ENCODE measurements at places on chromosomes 2 and 18.

DNA sequence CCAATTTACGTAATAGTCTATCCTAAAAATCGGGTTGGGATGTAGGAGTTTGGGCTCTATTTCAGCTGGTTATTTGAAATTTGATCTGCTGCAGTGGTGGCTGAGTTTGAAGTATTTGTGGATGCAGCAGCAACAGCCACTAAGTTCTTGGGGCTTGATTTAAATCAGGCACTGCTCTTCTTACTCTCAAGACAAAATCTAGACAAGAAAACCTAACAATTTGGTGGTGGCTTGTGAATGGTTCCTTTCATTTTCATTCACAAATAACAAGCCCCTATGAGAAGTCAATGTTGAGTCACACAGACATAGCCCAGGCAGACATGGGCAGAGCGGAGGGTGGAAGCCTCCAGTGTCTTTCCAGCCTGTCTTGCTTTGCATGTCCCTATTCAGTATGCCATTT is 199.3 kb downstream of the LTBP1 start:
- no peak for DNase-seq

DNA sequence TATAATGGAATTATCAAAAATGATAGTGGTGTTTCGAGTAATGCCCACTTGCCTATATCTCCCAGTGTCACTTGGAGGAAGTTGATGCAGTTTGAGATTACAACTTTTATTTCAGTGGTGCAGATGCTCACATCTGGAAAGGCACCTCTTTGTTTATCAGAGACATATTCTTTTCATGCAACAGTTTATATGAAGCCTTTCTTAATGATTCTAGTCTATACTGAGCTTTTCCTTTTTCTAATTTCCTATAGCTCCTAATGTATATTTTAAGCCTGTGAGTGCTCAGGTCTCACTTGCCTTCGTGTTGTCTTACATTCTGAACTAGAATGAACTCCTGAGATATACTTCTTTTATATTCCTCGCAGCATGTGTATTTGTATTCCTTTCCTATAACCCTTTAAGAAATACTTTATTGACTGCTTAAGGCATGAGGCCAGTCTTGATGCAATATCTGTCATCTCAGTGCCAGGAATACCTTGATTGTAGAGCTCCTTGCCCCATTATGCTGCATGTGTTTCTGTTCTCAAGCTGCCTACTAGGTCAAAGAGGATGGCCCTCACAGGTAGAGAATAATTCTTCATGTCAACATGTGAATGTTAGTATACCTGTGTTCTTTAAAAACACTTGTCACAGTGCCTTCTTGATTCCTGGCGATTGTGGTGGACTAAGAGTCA is 52.6 kb downstream of the VRK2 start:
- DNase-seq = no peak

DNA sequence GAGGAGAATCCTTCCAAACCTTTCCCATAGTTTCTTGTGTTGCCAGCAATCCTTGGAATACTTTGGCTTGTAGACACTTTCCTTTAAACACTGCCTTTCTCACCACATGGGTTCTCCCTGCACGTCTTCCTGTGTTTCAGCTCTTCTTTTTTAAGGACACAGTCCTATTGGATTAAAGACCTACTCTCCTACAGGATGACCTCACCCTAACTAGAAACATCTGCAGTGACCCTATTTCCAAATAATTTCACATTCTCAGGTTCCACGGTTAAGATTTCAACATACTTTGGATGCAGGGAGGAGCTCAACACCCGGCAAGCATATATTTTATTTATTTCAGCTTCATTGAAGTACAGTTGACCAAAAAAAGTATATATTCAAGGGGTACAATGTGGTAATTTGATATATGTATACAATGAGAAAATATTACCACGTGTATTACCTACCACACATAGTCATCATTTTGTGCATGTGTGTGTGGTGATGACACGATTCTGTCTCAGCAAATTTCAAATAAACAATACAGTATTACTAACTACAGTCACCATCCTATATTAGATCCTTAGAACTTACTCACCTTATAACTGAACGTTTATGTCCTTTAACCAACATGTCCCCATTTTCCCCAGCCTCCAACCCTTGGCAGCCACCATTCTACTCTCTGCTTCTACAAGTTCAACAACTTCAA is 745.0 kb downstream of the CBLN2 start:
- DNase-seq = no peak

DNA sequence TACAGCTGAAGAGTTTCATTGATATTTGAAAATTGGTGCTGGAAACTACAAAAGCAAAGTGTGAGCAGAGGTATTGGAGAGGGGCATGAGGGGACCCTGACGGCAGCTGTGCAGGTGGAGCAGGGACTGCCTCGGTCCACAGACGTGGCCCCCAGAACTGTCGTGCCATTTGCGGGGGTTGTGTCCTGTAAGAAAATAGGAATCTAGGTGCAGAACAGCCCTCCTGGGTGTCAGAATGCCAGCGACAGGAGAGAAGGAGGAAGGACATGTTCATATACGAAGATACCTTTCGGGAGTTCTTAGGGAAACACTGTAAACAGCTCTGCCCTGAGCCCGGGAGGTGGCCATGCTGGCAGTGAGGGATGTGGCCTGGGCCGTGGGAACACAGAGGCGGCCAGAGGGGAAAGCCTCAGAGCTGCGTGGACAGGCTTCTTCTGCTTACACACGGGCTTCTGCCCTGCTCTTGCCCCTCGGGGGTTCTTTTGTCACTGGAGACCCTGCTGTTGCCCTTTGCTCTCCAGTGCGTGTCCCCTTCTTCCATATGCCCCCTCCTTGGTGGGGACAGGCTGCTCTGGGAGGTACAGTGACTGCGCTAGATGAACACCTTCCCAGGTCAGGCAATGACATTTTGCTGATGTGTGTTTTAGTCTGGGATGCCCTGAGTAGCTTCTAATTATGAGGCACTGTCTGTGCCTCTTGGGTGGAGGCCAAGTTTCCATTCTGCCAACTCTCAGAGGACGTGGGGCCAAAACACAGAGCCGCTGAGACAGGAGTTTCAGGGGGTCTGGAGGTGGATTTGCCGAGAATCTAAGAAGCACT is 81.9 kb upstream of the TXNDC2 start:
- DNase-seq = no peak

DNA sequence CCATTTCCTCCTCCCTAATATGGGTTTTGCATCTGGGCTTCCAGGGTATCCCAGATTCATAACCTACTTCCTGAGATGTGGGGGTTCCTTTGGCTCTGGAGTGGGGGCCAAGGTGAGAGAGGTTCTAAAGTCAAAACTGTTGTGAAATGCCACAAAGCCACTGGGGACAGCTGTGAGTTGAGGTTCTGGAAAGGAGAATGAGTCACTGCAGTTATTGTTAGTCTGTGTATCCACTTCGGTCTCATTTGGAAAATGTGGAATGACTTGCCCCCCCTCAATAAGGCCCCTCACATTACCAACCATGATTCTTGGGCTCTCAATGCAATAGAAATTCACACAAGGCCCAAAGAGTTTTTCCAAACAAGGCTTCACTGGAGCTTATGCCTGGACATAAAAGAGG is 51.1 kb upstream of the LGALSL start:
- no peak for DNase-seq

DNA sequence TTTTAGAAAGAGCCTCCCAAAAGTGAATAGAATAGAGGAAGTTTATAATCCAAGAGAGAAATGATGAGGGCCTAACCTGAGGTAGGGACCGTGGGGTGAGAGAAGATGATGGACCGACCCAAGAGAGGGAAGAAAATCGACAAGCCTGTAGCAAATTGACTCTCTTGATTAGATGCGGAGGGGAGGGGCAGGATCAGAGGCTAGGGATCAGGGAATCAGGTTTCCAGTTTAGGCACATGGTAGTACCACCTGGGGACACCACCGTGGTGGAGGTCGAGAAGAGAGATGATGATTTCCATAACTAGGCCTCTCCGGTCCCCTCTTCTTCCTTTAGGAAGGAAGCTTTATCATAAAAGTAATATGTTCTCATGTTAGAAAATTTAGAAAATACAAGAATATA is 108.7 kb upstream of the ALPP start:
- no peak for DNase-seq

GRCh38 chr18:13217971-13218367 is 591 bp upstream of the LDLRAD4 start:
- no peak for DNase-seq

DNA sequence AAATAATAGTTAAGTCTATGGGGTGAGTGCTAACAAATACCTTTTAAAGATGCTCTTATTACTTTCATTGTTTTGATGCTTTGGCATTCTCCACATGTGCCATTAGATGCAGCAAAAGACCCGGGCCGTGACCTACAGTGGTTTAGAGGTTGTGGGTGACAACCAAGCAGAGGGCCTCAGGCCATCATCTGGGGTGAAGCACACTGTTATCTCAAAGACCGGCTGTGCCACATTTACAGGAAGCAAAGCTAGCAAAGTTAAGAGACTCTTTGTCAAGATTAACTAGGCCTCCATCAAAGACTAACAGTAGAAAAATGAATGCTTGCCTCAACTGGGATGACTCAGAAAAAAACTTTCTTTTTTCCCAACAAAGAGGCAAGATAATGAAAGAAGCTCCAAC is 695.3 kb downstream of the SATB2 start:
- DNase-seq = no peak

GRCh38 chr2:20352581-20353216 is 2.1 kb upstream of the PUM2 start:
- no peak for DNase-seq

- no peak for DNase-seq
These were observed 33.8 kb downstream of the RBKS start for GRCh38 chr2:27856386-27856785.

DNA sequence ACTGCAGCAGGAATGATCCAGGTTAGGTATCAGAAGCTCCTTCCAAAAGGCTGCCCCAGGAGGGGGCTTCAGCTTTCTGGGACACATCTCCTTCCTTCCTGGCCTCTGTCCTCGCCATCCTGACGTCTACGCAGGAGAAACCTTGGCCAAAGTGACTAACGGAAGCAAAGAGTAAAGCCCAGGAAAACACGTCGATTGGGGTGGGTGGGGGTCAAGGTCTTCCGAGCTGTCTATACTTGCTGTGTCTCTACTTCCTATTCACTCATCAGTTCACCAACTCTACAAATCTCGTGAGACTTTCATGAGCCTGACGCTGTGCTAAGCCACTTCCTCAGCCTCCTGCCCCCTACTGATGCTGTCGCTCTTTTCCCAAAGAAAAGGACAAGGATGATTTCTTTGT is 212.6 kb downstream of the TNS1 start:
- DNase-seq = no peak

DNA sequence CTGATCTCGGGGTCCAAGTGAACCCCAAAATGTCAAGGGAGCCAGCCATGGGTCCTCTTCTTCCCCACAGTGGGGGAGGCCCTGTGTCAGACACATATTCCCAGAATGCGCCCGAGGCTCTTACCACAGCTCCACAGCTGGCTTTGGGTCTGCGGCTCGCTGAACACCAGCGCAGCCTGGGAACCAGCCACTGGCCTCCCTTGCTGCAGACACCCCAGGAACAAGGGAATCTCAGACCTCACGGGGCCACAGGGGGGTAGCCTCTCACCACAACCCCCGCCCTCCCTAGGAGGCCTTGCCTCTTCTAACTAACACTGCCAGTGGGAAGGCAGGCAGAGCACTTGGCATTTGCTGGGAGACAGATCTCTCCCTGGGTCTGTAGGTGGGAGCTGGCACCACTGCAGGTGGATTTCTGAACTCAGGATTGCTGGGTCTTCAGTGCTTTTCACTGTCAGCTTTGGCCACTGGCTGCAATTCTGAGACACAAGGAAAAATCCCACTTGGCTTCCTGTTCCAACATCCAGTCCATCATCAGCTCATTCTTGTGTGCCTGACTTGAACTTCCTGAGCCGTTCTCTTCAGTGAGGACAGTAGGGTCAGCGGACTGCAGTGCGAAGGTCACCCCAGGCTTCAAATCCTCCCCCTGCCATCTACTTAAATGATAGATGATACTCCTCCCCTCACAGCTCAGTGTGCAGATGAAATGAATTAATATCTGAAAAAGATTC is 128.7 kb downstream of the CAPN13 start:
- DNase-seq = no peak

DNA sequence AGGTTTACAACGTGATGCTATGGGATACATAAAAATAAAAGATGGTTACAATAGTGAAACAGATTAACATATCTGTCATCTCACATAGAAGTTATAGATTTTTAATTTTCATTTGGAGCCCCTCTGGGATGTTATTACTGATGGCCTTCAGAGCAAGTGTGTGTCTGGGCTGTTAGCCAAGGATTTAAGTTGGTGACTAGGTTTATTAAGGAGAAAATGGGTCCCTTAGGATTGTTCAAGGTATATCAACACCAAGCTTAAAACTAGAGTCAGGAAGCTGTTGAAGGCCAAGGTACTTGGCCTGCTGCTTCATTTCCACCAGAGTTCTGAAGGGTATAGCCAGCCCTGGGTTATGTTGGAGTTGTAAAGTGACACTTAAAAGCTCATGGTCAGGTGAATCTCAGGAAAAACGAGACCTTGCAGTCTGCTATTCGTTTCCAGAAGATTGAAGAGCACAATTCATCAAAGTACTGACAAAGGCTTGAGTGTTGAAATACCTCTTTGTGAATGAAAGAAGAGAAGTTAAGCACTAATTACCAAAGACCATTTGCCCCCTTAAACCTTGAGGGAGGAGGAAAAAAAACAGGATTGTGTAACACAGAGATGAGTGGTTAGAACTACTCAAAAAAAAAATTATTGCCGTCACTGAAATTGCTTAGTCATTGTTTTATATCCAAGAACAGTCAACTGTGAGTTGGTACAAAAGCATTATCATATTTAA is 48.4 kb downstream of the MAP2 start:
- DNase-seq = no peak

DNA sequence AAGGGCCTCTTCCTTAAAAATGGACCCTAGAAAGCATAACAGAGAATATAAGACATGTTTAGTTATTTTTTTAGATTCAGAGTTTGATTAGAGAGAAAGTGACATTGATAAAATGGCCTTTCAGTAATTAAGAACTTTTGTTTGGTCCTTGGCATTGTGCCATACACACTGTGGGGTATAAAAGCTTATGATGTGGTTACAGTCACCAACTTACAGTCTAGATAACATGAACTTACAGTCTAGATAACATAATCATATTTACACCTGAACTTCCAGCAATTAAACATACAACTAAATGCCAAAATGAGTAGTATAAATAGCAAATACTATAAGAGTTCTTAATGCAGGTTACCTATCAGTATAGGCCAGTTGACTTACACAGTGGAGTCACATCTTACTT is 25.6 kb upstream of the EFEMP1 start:
- DNase-seq = no peak

DNA sequence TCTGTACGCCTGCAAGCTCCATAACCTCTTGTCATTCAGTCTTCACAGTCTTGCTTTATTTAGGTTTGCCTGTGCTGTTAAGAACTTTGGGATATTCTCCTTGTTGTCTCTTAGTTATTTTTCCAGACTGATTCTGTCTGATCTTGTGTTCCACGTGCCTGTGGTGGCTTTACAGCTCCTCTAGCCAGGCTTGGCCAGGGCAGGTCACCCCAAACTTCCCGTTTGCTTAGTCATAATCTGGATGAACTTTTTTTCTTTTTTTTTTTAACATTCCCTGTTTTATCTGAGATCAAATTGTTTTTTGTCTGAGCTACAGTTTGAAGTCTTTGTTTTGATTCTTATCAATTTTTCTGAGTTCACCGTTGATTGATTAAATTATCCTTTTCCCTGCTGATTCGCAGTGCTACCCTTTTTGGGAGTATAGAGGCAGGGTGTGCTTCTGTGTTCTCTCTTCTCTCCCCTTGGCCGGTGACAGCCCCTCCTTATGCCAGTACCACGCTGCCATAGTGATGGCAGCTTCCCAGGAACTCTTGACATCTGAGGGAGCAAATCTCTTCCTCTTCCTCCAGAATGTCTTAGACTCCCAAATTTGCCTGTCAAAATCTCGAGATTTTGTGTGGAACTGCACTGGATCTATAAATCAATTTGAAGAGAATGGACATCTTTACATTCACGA is 2.5 kb downstream of the SP100 start:
- no peak for DNase-seq

- DNase-seq = no peak
These were observed 306.0 kb upstream of the ACVR2A start for GRCh38 chr2:147538821-147539220.

Data from GM12864 (cell line).